NCI-H510A treated with DMSO at 0.1 percent for 48 hours (cell line): ENCODE measurements at places on chromosomes 7 and 10.

- peak; percentile 38 for DNase-seq
These were observed 41.0 kb upstream of the CDK1 start for GRCh38 chr10:60737242-60737641.

DNA sequence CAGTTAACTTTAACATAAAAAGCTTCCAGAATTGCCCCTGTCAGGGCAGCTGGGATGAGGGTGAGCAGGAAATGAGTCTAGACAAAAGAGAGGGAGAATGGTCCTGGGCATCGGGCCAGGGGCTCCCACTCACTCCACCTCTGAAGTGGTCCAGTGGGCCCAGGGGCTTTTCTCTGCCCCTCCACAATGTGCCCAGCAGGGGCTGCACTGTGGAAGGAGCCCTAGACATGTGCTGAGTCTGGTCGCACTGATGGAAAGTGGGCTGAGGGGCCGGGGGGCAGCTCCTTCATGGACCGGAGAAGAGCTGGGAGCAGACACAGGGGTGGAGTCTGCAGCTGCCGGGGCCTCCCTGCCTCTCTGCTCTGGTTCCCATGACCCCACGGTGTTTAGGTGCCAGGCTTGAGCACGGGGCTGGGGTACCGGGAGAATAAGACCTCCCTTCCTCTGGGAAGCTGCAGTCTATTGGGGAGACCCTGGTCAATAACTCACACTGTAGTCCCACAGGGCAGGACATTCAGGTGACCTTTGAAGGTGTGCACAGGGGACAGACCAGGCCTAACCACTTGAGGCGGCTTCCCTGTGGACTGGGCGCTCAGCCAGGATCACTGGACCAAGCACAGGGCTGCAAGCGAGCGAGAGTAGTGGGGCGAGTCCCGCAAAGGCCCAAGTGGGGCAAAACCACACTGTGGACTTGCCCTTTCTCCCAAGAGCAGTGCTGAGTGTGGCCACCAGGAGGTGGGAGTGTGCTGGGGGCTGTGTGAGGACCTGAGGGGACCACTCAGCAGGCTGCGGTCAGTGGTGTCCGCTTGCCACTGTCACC lies 6.1 kb downstream of the ADCY1 start:
- DNase-seq = no peak

GRCh38 chr7:56074371-56074791 lies 10.3 kb downstream of the SUMF2 start:
- DNase-seq = peak; percentile 97

DNA sequence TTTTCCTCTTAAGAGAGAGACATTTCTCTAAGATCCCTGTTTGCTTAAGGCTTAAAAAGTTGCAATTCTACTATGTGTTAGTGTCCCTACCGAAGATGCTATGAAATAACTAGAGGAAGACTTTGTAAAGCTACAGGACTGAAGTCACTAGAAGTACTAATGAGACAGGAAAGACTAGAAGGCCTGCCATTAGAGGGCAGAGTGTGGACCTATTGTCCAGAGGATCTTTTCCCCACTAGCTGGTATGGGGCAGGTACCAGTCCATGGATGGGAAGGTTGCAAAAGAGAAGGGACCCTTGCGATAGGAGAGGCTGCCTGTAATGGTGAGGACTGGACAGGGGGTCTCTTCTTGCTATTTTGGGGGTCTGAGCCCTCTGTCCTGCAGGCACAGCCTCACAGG lies 178.1 kb downstream of the TMEM178B start:
- DNase-seq = no peak

GRCh38 chr7:98034081-98035035 lies 44.4 kb upstream of the OCM2 start:
- DNase-seq = no peak

DNA sequence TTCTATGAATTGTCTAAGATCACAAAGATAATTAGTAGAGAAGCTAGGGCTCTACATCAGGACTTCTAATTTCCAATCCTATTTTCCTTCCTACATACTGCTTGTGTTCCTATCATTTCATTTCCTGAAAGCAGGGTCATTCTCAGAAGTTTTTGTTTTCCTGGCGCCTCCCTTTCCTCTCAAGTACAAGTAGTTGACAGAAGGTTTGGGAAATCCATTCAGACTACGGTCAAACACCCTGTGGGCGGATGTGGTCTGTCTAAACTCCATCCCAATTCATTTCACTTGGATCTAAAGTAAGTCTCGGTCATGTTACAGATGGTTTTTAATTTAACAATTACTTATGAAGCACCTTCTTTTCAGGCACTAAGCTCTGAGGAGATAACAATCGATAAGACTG lies 221.4 kb downstream of the MTERF1 start:
- no peak for DNase-seq

- DNase-seq = no peak
These were observed 30.5 kb upstream of the CHST3 start for GRCh38 chr10:71933651-71934050.

- no peak for DNase-seq
These were observed 767.9 kb downstream of the GRID1 start for GRCh38 chr10:85598646-85599045.

- DNase-seq = no peak
These were observed 20.5 kb upstream of the CFAP46 start for GRCh38 chr10:132962623-132963429.

DNA sequence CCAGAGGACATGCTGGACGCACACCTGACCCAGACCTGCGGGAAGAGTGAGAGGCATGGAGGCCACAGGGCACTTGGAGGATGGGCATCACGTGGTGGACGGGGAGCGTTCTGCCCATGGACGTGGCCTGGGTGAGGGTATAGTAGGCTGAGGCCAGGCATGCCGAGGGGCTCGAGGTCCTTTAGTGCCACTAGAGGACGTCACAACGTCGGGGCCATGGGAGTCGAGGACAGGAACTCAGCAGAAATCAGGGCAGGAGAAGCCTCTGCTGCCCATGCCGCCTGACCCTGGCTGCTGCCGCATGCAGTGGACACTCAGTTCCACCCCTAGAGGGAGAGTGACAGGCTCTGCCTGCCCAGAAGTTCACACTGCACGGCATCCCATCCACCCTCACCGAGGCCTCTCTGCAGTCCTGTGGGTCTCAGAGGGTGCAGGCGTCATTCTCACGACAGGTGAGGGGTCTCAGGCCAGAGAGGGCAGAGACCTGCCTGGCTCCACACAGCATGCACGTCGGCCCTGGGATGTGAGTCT lies 198.7 kb downstream of the ADARB2 start:
- no peak for DNase-seq

GRCh38 chr10:96402417-96403305 lies 43.9 kb upstream of the OPALIN start:
- DNase-seq = no peak

GRCh38 chr10:3676564-3676963 lies 108.4 kb downstream of the KLF6 start:
- DNase-seq = no peak
